ENCODE measurements at places on chromosomes 5 and 9.

- DNase-seq = no peak
Observed at GRCh38 chr9:132486706-132487350, 76.8 kb downstream of the CFAP77 start.

- DNase-seq = no peak
Observed at GRCh38 chr9:16823906-16824305, 46.6 kb downstream of the BNC2 start.

- no peak for DNase-seq
Observed at GRCh38 chr9:77961541-77961940, 70.1 kb downstream of the GNAQ start.

GRCh38 chr5:30099634-30100033, 1093.9 kb upstream of the CDH6 start:
- no peak for DNase-seq

DNA sequence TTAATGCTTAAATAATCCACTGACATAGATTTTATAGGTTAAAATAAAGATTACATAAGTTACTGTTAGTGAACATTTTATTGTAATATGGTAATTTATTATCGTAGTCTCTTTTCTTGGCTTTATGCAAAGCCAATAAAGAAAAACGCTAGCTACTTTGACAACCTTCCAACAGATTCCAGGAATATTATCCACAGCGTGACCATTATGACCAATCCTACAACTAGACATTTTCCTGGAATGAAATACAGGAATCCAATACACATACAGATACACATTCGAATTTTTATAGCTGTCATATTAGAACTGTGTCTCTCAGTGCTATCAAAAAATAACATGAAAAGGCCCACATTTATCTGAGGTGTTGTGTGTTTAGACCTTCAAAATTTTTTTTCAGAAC, 13.1 kb downstream of the RPS23 start:
- no peak for DNase-seq

Data from left cardiac atrium (tissue), 4 donors.